ENCODE measurements at places on chromosomes 11 and 22.

DNA sequence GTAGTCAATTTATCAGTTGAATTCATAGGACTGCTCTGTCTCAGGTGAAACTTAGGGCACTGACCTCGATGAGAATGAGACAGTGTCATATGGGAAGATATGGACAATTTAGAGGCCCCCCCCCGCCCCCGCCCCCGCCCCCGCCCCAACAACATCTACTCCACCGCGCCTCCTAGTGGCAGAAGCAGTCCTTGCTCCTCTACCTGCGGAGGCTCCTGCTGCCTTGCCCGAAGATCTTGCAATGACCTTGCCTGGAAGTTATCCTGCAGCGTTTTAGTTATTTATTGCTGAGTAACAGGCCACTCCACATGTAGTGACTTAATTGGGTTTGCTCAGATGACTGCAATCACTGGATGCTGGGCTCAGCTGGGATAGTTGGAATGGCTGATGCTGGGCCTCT, 15.2 kb downstream of the SERPINH1 start:
- peak; percentile 34 for DNase-seq

DNA sequence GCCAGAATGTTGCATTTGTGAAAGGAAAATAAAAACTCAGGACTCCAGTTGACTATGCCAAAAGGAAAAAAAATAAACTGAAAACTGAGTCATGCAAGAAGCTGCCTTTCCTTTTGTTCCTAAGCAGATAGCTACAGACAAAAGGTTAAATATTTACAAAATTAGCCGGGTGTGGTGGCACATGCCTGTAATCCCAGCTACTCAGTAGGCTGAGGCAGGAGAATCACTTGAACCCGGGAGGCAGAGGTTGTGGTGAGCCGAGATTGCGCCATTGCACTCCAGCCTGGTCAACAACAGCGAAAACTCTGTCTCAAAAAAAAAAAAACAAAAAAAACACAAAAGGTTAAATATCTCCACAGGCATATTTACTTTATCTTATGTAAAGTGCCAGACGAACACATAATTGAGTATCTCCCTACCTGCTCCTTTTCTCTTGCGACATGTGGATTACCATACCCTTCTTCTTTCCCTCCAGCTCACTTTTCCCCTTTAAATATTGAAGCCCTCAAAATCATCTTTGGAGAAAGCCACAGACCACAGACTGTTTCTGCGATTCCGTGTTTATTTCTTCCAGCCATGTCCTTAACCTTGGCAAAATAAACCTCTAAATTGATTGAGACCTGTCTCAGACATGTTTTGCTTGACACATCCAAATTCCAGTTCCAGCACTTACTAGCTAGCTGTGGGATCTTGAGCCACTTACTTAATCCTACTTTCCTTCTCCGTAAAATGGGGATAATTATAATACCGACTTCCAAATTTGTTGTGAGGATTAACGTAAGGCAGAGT, 2.3 kb upstream of the SMPD1 start:
- no peak for DNase-seq

DNA sequence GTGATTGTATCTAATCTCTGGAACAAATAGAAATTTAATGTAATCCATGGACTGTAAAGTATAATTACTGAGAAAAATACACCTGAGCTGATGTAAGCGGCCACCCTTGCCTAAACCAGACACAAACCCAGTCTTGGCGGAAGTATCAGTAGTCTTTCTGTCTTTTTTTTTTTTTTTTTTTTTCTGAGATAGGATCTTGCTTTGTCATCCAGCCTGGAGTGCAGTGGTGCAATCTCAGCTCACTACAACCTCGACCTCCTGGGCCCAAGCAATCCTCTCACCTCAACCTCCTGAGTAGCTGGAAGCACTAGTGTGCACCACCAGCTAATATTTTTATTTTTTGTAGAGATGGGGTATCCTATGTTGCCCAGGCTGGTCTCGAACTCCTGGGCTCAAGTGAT, 5.5 kb upstream of the CXCR5 start:
- DNase-seq, result no peak

DNA sequence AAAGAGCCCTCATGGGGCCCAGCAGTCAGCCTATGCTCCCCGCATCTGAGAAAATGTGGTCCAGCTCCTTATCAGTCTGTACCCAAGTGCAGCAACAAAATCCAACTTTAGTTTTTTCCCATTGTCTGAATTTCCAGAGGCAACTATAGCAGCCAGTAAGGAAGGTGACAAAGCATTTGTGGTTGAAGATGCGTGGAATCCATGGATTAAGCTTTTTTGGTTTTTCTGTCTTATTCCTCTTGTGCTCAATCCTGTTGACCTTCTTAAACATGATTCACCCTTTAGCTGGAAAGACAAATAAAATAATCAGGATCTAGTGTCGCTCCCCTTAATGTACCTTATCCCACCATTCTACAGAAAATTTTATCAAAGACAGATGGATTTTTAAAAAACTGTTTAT, 14.3 kb downstream of the GDPD4 start:
- DNase-seq, result no peak

GRCh38 chr22:44755956-44756361, 3.6 kb downstream of the ARHGAP8 start:
- DNase-seq, result no peak

- no peak for DNase-seq
Observed at GRCh38 chr11:102171101-102171500, 60.9 kb downstream of the YAP1 start.

DNA sequence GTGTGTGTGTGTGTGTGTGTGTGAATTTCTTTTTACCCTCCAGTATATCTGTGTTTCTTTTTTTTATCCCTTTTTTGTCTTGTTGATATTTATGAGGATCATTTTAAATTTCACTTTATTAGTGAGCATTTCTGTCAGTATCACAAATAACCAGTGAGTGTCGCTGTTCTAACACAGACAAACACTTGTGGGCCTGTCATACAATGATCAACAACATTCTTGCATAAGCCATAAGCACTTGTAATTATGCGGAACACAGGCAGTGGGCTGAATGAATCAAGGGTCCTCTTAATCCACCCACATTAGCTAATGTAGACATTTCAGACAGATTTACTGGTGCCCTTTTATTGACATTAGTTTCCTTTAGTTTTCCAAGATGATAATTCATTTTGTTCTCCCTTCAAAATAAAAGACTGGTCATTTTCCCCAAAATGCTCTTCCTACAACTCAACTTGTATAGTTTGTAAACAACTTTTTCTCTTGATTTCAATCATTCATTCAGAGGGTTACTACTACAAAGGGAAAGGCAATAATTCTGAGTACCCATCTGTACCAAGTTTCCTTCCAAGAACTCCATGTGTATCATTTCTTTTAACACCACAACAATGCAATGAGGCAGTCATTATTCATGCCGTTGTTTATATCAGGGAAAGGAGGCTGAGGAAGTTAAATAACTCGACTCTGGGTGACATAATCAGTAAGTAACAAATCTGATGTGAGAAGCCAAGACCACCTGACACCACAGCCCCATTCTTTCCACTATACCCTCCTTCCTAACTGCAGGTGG, 34.5 kb upstream of the ANO3 start:
- DNase-seq, result no peak

DNA sequence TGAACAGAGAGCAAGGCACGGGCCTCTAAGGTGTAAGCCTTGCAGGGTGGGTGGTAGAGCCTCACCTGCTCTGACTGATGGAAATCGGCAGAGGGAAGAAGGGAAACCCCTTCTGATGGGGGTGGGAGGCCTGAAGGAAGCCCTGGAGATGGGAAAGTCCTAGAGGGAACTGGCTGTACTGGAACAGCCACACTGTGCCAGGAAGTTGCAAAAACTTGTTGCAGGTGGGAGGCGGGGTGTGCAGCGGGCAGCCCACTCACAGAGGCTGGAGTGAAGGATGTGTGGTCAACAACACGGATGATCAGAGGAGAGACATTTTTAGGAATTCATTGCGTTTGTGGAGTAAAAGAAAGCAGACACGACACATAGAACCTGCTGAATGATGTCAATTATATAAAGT, 91.3 kb downstream of the ZC3H12C start:
- no peak for DNase-seq

GRCh38 chr11:130390071-130390758, 38.2 kb downstream of the ADAMTS8 start:
- no peak for DNase-seq

DNA sequence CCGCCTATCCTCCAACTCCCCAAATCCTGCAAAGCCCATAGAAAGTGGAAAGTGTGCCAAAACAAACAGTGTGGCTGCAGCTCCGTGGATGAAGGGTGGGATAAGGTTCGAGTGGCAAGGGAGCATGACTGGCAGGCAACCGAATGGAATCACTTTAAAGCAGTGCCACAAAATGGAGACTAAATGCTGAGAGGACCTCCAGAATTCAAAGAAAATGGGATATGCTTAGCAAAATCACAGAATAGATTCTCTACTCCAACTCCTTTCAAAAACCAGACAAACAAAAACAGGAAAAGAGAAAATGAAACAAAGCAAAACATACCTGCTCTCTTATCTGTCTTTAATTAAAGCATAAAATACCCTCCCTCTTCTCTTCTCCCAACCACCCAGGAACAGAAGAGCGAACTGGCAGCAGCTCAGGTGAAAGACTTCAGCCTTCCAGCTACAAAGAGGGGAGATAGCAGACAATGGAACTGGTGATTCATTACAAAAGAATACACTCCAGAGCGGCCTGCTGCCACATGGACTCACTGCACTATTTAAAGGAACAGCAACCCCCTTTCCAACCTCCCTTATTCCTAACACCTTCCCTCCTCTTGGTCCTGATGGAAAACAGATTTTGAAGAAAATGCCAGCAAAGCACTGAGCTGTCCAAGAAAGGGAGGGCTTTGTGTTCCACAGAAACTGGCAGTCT, 118.5 kb downstream of the APOL5 start:
- no peak for DNase-seq

DNA sequence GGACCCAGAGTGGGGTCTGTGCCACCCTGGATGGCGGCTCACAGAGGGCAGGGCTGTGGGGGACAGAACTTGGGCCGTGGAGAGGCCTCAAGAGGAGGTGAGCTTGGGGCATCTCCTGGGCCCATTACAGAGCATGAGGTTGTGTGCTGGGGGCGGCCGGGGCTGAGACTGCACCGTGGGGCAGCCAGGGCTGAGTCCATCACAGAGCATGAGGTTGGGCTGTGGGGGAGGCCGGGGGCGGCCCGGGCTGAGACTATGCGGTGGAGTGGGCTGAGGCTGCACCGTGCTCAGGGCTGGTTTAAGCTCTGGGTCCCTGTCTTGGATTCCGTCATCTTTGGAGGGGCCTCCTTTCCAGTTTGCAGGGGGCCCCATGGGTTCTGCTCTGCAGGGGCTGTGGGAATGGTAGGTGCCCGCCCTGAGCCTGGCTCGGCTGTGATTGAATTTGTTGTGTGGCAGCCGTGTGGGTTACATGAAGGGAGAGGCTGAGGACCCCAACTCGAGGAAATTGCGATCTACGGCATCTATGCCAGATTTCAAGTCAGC, 38.1 kb upstream of the MUC5AC start:
- DNase-seq, result no peak

DNA sequence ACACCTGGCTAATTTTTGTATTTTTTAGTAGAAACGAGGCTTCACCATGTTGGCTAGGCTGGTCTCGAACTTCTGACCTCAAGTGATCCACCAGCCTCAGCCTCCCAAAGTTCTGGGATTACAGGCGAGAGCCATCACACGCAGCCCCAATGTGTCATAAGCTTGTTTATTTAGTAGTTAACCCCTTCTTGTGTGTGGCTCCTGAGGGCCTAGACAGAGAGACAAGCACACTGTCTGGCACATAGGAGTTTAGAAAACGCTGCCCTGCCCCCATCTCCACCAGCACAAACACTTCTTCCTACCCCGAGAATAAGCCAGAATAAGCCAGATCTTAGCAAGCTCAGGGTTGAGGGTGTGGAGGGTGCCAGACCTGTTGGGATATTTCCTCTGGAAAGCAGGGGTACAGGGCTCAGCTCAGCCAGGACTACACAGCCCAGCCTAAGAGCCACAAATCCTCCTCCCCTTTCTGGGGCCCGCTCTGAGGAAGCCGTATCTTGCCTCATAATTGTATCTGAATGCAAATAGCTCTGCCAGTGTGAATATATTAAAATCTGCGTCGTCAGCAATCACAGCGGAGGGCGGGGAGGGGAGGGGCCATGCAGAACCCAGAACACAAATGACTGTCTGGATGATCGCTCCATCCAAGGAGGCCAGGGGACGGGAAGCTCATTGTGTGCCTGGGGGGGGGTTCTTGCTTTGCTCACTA, 247.3 kb downstream of the MN1 start:
- DNase-seq, result no peak

GRCh38 chr11:114215871-114216795, 80.1 kb upstream of the NNMT start:
- DNase-seq, result no peak
